Pancreas (tissue), 10 donors: ENCODE measurements at places on chromosomes 1 and 21. TPM values are rescaled to one million over a fixed set of nuclear protein-coding genes. Genes with fewer than 3 reads are reported as not detected.

DNA sequence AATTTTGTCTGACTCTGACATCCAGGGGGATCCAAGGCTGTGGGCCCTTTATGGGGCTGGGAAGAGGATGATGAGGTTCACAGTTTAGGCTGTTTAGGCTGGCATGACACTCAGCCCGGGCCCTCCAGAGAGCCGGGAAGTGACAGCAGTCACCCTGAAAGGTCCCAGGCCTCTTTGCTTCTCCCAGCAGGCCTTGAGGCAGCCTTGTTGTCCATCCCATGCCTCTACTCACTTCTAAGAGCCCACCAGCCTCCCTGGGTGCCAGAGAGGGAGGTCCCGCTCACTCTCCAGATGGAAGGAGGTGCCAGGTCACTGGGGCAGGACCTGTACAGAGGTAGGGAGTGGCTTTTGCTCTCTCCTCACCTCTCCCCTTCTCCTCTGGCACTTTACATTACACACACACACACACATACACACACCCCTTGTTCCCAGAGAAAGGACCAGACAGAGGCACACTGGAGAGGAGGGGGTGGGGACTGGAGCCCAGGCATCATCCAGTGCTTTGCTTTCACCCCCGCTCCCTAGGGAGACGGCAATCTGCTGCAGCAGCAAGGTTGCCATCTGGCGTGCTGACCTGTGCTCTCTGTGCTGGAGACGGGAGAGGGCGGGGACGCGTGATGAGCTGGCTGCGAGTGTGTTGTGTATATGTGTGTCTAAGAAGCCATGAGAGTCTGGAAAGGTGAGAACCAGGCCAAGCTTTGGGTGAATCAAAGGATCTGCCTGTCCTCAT lies 4.6 kb downstream of the KLHDC8A start:
- DNase-seq = no peak

GRCh38 chr1:203638103-203638475 lies 11.5 kb downstream of the ATP2B4 start:
- no peak for DNase-seq

- no peak for DNase-seq
These were observed 9.8 kb downstream of the SAMD11 start for GRCh38 chr1:933603-933940.

GRCh38 chr1:35924838-35925237 lies 6.1 kb upstream of the AGO3 start:
- DNase-seq = no peak

DNA sequence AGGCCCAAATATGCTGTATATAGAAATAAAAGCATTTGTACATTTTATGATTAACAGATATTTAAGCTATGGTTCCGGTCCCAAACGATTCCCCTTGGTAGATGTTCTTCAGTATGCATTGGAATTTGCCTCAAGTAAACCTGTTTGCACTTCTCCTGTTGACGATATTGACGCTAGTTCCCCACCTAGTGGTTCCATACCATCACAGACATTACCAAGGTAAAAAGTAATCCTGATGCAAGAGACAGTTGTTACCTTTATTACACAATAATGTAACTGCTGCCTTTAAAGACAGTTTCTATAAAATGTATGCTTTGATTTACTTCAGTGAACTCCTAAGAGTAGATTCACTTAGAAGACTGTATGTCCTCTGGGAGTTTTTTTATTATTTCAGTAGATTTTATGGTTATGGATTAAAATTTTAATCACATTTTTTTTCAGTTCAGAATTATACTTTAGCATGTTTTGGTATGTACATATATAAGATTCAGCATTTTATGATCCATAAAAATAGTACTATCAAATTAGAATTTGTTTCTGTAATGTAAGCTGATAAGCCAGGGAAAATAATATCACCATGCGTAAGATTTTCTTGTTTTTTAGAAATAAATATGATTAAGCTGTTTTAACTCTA lies 96.5 kb downstream of the USP25 start:
- no peak for DNase-seq

- DNase-seq = no peak
These were observed 3.5 kb downstream of the CD164L2 start for GRCh38 chr1:27379564-27380122.

- DNase-seq = no peak
These were observed 51.0 kb upstream of the ERRFI1 start for GRCh38 chr1:8077120-8077573.

- no peak for DNase-seq
These were observed 11.9 kb downstream of the FCRL4 start for GRCh38 chr1:157585984-157586383.

DNA sequence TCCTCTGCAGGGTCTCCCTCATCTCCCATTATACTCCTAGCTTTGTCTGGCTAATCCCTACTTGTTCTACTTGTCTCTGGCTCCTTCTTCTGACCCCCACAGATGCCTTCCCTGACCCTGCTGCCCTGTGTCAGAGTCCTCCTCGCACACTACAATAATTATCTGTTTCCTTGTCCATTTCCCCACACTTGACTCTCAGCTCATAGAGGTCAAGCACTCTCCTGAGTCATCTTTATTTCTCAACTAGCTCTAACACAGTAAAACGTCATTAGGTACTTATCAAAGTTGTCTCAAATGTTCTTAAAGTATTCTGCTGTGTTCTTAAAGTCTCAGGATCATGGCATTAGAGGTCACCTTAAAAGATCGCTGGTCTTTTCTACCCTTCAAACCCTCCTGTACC lies 47.1 kb downstream of the C8A start:
- no peak for DNase-seq

GRCh38 chr1:185720633-185721272 lies 13.4 kb upstream of the HMCN1 start:
- no peak for DNase-seq

DNA sequence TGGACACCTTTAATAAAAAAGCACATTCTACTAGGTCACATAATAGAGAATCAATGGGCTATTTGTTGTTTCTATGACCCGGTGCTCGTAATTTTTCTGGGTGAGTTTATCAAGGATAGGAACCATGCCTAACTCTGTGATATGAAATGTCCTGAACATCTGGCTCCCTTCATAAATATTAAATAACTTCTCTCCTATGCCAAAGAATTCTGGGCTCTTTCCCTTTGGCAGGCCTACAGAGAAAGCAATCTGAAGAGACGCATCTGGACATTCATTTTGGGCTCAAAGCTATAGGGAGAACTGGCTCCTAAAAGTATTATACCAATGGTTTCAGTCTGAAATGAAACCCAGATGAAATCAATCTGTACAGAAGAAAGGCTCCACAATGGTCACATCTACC lies 38.8 kb upstream of the ANGPTL7 start:
- no peak for DNase-seq

DNA sequence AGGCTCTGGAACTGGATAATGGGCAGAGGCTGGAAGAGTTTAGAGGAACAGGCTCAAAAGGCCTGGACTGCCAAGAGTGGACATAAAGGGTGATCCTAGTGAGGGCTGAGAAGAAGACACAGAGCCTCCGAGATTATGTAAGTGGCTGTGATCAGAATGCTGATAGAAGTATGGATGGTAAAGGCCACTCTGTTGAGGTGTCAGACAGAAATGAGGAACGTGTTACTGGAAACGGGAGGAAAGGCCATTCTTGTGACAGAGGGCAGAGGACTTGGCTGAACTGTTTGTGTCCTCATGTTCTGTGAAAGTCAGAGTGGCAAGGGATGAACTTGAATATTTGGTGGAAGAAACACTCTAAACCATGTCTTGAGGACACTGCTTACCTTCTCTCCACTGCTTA lies 6.7 kb upstream of the ABCG1 start:
- DNase-seq = no peak

DNA sequence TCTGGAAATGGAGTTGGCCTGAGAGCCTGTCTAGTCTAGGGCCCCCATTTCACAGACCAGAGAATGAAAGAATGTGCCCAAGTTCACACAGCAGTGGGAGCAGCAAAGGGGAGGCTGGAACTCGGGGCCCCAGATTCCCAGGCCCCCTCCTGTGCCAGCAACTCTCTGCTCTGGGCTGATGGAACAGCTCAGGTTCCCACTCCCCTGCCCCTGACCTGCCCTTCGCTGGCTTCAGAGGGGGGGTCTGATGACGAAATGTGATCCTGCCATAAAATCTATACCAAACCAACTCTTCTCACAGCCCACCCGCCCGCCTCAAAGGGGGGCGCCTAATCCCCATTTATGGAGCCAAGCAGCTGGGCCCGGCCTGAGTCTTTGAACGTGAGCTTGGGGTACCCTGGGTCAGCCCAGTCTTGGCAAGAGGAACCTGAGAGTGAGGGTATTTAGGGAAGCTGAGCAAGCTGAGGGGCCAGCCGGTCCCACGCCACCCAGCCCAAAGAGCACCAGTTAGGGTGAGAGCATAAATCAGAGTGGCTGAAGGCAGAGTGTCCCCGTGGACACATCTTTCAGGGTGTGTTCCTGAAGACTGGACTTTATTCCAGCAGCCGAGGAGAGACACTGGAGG lies 65.0 kb downstream of the FOXD2 start:
- no peak for DNase-seq

Gene WDR64
- not detected for total RNA-seq

Gene COQ8A
- total RNA-seq = 106 TPM

Gene KIRREL1
- 13.0 TPM for total RNA-seq

Gene EFNA3
- total RNA-seq = 0.52 TPM

Gene REN
- not detected for total RNA-seq

Gene LCA5L
- 1.7 TPM for total RNA-seq
